Jurkat, Clone E6-1 (cell line): ENCODE measurements at places on chromosomes 5 and 9.

DNA sequence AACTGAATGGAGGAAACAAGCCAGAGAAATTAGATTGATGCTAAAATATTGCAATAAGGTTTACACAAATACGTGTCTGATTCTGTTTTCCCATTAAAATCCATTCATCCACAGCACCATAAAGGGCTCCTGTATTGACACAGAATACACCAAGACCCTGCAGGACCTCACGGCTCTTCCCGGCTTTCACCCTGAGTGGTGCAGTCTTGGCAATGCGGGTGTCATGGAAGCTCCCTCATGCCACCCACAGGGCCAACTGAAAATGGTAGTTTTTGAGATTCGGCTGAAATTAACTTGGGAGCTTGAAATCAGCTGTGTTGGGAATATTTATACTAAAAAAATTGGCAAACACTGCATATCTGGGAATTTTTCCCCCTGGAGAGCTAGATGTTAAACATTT is 17.3 kb upstream of the EXOC3 start:
- no peak for DNase-seq

- no peak for DNase-seq
These were observed 77.3 kb downstream of the SLC1A1 start for GRCh38 chr9:4567601-4568000.

- DNase-seq: peak; percentile 40
These were observed 5.9 kb upstream of the FOXD1 start for GRCh38 chr5:73454379-73455036.

DNA sequence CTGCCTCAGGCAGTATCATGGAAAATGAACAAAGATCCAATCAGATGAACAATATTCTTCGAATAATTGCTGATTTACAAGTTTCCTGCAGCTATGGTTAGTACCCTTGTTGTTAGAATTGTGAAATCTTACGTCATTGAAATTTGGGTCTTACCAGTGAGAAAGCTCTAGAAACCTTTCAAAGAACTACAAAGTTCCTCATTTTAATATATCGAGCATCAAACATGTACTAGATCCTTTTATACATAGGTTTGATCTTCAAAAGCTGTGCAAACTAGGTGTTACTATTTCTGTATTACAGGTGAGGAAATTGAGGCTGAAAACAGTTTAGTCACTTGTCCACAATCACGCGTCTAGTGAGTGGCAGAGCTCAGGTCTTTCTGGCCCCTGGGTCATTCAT is 43.7 kb upstream of the ANGPTL2 start:
- DNase-seq: no peak

DNA sequence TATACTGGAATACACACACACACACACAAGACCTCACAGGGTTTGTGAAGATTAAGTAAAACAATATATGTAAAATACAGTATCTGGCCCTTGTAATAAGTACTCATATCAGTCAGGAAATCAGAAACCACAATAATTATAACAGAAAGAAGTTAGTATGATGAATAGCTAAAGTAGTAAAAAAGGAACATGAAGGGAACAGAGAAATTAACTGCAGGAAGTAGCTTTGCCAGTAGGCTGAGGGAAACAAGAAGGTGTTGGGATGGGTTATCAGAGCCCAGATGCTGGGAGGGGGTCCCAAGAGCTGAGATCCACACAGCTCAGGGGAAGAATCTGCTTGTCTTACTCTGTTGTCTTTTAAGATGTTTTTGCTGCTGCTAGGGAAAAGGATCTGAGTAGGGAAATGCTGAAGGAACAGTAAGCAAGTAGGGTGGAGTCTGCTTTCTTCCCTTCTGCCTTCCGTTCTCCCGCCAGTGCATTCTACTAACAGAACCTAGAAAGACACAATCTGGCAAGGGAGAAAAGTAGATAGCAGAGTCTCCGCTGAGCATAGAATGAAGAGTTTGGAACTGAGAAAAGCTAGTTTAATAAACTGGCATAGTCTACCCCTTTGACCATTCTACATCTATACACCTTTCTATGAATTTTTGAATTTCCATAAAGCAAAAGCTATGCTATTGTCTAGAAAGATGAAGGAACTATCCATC is 55.3 kb upstream of the ALDH1A1 start:
- DNase-seq: peak; percentile 31

- DNase-seq: no peak
These were observed 29.5 kb downstream of the POU4F3 start for GRCh38 chr5:146368137-146368536.

DNA sequence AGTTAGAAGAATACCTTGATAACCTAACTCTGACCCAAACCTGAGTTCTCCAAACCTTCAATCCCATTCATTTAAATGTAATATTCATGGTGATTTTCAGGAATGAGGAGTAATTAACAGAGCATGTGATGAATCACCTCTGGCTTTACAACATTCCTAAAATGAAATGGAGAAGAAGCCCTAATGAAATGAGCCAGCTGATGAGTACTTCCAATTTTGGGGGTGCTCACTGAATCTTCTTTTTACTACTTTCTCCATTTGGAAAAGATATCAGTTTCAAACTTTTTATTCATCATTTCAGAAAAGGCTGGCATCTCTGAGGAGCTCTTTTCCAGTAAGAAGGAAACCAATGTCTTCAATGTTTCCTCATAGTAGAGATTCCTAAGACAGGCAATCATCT is 2.9 kb upstream of the SPINK5 start:
- no peak for DNase-seq

DNA sequence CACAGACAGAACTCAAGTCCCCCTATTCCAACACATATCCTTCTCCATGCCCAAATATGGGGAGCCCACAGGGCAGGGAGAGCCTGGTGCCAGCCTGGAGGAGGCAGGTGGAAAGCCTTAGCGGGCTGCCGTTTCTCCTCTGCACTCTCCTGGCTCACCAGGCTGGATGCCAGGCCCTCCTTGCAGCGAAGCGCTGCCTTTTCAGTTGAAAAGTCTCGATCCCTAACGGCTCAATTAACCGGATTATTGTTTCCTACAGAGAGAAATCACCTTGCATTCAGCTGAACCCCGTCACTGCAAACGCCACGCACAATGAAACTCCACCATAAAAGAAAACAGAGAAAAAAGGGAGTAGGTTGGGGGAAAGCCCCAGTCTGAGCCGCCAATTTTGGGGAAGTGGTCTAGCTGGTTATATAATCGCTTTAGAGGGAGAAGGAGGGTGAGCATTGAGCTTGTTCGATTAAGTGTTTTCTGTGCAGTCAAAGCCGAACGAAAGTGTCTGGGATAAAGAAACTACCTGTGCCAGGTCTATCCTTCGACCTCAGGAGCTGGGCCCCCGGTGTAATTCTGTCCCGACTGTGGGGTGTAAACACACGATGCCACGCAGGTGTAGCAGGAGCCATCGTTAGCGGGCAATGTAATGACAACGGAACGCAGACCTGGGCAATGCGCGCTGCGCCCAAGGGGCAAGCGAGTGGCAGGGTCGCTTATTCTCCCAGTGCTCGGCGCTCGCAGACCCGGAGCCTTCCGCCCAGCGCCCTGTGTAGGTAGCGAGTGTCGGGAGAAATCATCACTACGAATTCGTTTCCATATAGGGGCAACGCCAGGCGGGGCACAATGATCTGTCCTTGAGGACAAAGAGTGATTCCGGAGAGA is 3.8 kb downstream of the BARHL1 start:
- DNase-seq: no peak
